ENCODE measurements at places on chromosomes 11 and 22.

DNA sequence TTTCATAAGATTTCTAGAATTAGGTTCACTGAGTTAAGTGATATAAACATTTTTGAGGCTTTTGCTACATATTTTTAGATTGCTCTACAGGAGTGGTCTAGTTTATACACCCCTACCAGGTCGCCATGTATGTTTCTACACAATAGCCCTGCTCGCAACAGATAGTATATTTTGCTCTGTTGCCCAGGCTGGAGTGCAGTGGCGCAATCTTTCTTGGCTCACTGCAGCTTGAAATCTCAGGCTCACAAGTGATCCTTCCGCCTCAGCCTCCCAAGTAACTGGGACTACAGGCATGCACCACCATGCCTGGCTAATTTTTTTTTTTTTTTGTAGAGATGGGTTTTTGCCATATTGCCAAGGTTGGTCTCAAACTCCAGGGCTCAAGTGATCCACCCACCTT lies 10.4 kb downstream of the ZNRF3 start:
- DNase-seq: no peak

DNA sequence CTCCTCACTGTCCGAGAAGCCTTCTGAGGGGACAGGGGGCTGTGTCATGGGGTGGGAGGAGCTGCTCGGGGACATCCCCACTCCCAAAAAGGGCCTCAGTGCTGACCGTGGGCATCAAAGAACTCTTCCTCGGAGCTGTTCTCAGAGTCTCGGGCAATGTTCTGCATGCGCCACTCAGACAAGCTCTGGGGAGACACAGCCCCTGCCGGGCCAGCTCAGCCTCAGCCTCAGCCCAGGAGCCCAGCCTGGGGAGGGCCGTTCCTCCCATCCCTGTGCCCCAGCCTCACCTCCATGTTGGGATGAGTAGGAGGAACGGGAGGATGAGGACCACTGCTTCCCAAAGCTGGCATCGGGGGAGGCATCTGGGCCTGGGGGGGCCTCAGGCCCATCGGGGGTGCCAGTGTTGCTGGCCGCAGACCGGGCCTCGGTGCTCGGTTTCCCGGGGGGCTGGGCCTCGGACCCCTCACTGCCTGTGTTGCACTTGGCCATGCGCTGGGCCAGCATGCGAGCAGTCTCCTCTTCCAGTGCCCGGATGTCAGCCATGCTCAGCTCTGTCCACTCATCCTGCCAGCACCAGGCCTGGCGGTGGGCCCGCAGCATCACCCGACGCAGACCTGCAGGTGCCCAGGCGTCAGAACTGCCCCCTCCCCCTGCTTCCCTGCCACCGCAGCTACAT lies 5.2 kb downstream of the PITPNM1 start:
- DNase-seq: no peak

DNA sequence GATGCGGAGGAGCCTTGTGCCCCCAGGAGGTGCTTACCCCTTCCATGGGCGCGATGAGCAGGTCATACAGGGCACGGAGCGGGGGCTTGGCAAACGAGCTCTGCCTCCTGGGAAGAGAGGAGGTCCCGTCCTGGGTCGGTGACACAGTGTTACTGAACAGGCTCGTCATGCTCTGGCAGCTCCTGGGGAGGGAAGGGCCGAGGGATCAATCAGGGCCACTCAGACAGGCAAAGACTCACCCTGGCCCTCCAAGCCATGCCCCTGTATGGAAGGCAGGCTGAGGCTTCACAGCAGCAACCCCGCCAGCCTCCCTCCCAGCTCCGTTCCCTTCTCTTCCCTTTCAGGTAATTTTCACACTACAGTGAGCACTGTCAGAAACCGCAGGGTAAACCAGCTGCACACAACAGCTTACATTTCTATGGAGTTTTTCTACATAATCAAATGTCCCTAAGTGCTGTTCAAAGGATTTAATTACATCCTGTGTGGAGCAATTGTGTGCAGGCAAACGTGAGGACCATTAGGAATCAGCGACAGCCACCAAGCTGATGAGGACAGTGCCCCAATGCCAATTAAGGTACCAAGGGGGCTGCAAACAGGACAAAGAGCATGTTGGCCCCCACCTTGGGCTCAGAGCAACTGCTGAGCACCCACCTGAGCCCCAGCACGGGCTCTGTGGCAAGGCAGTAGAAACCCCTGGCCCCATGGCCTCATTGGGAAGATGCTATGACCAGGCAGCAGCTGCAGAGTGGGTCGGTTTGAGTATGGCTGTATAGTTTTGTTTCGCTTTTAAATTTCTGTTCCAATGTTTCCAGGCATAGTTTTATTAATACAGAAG lies 95.4 kb upstream of the PITPNB start:
- DNase-seq: no peak

GRCh38 chr22:31952472-31952871 lies 8.1 kb downstream of the YWHAH start:
- peak; percentile 92 for DNase-seq

- peak; percentile 16 for DNase-seq
Observed at GRCh38 chr11:108895579-108896480, 231.0 kb downstream of the DDX10 start.

DNA sequence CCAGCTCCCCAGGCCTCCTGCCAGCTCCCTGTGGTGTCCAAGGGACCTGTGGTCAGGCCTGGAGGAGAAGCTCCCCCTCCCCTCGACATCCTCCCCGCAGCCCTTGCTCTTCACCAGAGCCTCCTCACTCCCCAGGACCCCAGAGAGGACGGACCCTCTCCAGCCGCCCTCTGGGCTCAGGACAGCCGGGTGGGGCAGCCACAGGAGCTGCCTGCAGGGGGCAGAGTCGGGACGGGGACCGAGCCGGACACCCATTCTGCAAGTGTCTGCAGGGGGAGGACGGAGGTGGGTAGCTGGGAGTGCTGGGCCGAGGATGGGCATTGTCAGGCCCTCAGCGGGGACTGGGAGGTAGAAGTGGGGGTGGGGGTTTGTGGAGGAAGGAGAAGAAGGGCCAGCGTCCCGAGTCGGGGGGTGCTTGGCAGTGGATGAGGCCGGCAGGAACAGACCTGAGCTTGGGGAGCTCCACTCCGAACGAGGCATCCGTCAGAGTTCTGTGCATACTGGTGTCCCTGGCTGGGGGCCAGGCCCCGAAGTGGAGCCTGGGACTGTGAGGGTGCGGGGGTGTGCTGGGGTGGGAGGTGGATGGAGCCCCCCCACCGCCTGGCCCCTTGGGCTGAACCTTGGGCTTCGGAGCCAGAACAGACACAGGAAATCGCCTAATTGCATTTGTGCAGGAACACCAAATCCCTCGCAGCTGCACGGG lies 15.2 kb downstream of the PRR33 start:
- peak; percentile 41 for DNase-seq

DNA sequence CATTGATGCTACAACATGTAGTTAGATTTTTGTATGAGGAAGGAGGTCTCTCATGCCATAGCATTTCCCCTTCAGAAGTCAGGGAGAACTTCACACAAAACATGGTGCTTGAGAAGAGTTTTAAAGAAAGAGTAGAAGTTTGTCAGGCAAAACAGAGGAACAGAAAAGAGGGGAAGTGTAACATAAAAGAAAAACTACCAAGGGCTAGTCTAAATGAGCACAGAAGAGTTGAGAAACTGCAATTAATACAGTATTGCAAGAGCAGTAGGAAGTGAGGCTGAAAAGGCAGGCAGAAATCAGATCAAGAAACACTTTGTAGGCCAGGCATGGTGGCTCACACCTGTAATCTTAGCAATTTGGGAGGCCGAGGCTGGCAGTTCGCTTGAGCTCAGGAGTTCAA lies 61.0 kb downstream of the FAM168A start:
- DNase-seq: no peak

DNA sequence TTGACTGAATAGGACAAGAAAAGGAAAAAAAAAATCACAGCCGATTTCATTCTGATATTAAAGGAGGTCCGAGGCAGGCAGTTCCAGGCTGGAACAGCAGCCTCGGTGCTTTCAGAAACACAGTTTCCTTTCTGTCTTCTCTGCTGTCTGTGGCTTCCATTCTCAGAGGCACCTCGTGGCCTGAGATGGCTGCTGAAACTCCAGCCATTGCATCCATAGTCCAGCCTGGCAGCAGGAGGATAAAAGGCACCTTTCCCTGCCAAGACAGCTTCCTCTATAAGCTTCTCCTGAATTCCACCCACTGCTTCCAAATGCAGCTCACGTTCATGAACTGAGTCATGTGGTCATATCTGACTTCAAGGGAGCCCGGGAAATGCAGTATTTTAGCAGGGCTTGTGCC lies 390.5 kb downstream of the TBC1D22A start:
- peak; percentile 29 for DNase-seq

GRCh38 chr11:66287211-66287888 lies 1.6 kb downstream of the YIF1A start:
- no peak for DNase-seq

- DNase-seq: no peak
Observed at GRCh38 chr22:43423046-43423445, 11.2 kb downstream of the MPPED1 start.

DNA sequence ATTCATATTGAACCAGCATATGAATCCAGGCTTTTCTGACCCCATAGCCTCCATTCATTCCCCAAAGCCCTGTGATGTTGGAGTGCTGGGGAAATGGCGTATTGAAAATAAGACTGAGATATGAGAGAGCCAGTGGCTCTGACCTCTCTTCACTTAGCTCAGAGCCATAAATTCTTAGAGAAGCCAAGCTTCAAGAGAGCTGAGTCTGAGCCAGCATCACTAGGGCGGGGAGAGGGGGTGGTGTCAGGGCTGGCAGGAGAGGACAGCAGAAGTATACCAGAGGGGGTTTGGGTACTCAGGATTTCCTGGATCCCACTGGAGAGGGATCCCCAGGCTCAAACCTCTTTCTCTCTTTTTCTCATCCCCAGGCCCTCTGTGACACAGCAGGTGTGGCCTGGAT lies 16.7 kb upstream of the MOGAT2 start:
- no peak for DNase-seq
